Effector CD4-positive, alpha-beta T cell (primary cell): ENCODE measurements at places on chromosomes 4 and X.

GRCh38 chrX:40579141-40579540, 1.6 kb upstream of the ATP6AP2 start:
- no peak for DNase-seq

DNA sequence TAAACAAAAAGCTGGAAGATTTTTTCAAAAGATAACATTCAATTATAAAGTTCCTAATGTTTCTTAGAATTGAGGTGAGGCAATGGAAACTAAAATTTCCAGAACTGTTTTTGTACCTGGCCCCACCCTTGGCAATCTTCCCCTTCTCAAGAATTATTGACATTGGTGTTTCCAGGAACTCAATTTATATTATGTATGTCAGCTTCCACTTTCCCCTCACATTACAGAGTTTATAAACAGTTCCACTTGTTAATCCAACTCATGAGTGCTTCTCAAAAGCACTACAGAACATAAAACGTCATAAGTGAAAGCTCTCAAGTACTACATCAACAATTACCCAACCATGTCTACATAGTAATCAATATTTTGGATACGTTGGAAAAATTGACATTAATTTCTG, 107.4 kb downstream of the FAM13A start:
- no peak for DNase-seq

GRCh38 chr4:81923140-81923539, 450.7 kb downstream of the HNRNPD start:
- no peak for DNase-seq

DNA sequence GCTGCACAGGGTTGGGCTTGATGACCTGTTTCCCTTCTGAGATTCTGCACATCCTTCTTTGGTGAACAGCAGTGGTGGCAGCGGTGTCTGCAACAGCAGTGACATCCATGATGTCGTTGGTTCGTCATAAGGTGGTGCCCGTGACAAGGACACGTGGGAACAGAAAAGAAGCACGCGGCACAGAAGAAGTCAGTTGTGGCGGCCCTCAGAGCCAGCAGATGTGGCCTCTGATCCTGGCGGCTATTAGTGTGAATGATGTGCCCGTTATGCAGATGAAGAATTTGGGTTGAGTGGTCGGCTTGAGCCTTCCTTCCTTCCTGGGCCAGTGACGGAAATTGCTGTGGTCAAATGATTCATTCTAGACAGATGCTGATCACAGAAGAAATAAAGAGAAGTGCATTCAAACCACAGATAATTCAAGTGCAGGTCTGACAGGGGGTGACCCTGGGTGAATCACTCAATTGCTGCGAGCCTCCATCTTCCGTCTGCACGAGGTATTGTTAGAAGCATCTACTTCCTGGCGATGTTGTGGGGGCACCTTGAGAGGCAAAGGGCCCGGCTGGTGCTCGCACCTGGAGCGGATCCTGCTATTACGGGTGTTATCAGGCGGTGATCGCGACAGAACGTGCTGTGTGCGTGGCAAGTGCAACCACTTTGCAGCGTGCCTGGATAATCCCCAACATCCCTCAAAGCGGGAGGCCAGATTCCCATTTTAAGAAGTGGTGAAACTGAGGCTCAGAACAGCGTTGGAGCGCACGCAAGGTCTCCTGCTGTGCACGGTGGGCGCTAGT, 215.2 kb upstream of the PSAPL1 start:
- DNase-seq, result peak; percentile 13

DNA sequence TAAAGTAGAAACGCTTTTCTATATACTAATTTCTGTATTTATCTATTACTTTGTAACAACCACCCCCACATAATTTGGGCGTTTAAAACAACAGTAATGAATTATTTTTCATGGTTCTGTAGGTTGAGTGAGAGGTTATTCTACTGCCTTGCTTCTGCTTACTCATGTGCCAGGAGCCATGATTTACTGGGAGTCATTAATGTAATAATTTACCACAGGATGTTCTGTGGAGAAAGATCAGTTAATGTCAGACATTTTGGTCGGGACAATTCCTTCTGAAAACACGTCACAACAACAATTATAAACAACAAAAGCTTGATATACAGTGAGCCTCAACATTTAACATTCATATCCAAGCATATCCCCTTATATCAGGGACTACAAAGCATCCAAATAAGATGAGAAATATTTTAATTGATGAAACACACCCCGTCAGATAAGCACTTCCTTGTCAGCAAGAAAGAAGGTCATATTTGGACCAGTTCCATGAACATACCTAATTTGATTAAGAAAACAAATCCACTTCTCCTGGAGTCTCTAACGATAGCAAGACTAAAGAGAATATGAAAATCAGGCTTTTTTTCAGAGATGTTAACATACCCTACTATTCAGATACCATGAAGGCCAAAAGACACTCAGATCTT, 238.5 kb downstream of the PRDM5 start:
- DNase-seq, result no peak

- peak; percentile 56 for DNase-seq
Observed at GRCh38 chrX:3743801-3744439, 30.5 kb upstream of the PRKX start.

GRCh38 chrX:74523870-74524735, 90.3 kb downstream of the RLIM start:
- no peak for DNase-seq
